ENCODE measurements at places on chromosomes 16 and 17. TPM values are rescaled to one million over a fixed set of nuclear protein-coding genes. Genes with fewer than 3 reads are reported as not detected.

GRCh38 chr16:76976101-76976500 lies 214.9 kb upstream of the MON1B start:
- no peak for DNase-seq

- DNase-seq: no peak
These were observed 140.4 kb upstream of the GNAO1 start for GRCh38 chr16:56050916-56051315.

GRCh38 chr16:56888806-56889205 lies 23.8 kb downstream of the SLC12A3 start:
- no peak for DNase-seq

DNA sequence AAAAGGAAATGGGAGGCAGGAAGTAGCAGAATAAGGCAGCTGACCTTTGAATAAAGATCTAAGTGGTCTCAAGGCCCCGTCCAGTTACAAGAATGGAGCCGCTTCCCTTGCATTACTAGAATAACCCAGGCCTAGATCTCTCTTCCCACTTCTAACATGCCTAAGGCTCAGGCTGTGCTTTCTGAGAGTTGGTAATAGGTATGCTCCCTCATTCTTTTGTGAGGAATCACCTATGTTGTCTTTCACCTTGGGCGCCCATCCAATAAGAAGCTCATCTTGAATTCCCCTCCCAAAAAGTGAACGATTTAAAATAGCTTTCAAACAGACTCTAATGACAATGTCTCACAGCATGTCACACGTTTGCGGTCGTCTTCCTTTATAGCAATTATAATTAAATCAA lies 101.2 kb downstream of the KCNJ2 start:
- DNase-seq: no peak

GRCh38 chr17:3935140-3935542 lies 18.9 kb upstream of the P2RX1 start:
- peak; percentile 85 for DNase-seq

DNA sequence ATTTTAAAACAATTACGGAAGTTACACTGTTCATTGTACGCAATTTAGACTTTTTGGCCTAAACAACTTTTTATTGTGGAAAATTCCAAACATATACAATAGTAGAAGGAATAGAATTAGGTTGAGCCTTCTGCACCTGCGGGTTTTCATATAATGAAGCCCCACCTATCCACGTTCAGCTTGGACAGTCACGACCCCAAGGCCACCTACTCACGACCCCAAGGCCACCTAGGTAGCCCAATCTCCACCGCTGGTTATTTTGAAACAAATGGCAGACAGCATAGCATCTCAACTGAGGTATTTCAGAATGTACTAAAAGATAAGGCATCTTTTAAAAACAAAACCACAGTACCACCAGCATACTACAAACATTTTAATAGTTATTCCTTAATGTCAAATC lies 631 bp downstream of the NLRC5 start:
- DNase-seq: no peak

- peak; percentile 93 for DNase-seq
These were observed 58.3 kb upstream of the ARHGAP44 start for GRCh38 chr17:12730931-12731521.

DNA sequence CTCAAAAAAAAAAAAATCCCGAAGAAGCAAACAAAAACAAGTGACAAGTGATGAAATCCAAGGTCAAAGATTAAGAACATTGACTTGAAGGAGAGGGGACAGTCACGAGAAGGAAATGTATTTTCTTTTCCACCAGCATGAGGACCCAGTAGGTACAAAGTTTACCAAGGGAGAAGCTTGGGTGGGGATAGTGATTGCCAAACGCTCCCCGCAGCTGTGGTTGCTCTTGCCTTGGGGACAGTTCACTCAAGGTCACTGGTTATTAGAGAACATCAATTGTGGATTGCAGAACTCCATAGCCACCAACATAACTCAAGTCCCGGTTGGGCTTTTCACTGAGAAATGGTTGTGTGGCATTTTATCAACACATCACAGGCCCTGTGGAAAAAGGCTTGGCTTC lies 27.0 kb downstream of the RSL1D1 start:
- no peak for DNase-seq

DNA sequence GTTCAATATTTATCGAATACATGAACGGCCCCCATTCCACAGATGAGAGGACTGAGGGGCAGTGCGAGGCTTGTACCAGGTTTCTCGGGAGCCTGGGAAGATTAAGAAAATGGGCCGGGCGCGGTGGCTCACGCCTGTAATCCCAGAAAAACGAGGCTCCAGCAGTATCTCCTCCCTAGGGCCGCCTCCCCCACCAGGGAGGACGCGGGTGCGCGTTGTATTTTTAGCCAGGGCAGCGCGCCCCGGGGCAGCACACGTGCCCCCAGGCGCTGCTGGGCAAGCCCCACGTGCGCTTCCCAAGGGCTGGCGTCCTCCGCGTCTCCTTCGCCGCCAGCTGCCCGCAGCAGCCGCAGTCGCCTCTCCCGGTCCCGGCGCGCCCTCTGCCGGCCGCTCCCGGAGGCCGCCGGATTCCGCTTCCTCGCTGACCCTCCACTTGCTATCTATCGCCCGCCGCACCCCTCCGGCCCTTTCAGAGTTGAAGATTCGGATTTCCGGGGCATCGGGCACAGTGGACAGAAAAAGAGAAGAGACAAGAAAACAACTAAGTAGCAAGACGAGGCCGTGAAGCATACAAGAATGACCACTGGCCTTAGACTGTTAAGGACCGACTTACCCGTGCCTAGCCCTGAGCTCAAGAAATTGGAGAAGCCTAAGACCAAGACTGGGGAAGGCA lies 1.9 kb upstream of the YBX2 start:
- peak; percentile 92 for DNase-seq

GRCh38 chr17:36578671-36579070 lies 13.0 kb upstream of the DHRS11 start:
- no peak for DNase-seq

DNA sequence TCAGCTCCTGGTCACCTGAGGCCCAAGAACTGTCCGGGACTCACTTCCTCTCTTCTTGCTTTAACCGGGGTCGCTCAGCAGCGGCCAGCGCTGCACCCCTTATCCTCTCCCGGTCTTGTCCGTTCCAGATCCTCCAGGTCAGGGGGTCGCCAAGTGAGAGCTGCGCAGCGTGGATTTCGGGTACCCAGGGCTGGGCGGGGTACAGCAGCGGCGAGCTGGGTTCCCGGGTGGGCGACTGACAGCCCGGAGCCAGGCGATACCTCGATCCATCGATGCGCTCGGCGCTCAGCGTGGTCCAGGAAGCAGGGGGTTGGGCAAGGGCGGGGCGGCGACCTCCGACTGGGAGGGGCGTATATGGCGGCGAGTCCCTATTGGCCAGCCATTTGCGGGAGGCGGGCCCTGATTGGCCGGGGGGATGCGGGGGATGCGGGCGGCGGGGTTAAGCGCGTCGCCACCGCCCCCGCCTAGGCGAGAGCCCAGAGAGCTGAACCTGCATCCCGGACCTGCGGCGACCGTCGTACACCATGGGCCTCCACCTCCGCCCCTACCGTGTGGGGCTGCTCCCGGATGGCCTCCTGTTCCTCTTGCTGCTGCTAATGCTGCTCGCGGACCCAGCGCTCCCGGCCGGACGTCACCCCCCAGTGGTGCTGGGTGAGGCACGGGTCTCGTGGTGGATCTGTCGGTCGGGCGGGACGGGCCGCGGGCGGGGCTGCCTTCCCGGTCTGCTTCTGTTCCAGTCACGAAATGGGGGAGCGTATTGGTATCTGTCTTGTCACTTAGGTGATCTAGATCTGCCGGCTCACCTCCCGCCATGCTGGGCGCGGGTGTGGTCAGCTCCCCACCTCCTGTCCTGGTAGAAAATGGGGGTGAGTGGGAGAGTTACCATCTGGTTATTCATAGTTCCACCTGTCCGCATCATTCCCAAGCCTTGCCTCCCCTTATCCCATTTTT lies at the start of gene PLA2G15:
TSS of gene PLA2G15 (plus strand) at position 471 of the 951 bp plus-strand sequence. CDS start at position 525, 54 bp downstream.
- DNase-seq: peak; percentile 98

GRCh38 chr17:32445971-32446370 lies 1.7 kb downstream of the PSMD11 start:
- DNase-seq: no peak

DNA sequence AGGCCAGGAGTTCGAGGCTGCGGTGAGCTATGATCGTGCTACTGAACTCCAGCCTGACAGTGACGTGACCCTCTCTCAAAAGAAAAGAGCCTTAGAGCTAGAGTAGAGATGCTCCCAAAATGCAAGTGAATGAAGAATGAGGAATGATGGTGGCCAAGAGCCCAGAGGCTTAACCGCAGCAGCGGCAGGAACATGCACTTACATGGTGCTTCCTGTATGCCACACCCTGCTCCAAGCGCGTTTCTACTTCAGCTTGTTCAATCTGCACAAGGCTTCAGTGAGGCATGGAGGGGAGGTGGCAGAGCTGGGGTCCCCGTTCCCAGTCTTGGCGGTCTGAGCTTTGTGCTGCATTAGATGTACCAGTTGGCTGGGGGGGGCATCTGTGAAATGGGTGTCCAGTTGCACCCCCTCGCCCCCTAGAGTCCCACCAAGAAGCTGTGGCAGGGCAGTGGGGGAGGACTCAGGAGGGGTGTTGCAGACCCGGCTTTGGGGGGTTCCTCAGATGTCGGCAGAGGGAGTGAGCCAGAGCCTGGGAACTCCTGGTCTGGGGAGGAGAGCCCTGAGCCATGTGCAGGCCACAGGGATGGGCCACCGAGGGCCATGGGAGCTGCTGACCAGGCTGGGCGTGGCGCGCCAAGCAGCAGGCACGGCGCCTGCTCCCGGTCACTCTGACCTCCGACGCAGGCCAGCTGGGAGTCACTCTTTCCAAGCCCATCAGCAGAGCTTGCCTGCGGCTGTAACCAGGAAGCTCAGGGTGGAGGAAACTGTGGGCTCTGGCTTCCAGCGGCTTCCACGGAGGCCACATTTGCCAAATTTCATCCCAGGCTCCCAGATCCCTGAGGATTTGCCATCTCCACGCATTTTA lies 260.1 kb downstream of the PARN start:
- DNase-seq: no peak

DNA sequence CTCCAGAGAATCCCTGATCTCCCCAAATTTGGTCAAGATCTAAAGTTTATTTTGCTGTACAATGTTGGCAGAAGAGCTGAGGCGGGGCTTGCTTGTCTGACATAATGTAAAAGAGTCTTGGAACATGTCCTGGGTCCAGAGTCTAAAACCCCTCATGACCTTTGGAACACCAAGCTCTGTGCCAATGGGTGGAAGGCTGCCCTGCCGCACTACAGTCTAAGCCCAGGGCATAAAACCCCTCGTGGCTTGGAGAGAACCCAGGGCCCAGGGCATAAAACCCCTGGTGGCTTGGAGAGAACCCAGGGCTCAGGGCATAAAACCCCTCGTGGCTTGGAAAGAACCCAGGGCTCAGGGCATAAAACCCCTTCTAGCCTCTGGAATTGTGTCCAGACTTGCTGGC lies 36.7 kb downstream of the CCDC57 start:
- no peak for DNase-seq

- DNase-seq: peak; percentile 95
These were observed at the start of gene SLC2A4 for GRCh38 chr17:7281074-7281952. Gene SLC2A4, plus strand, starts transcription at chr17:7281718. Its CDS starts 217 bp downstream, at chr17:7281935.

DNA sequence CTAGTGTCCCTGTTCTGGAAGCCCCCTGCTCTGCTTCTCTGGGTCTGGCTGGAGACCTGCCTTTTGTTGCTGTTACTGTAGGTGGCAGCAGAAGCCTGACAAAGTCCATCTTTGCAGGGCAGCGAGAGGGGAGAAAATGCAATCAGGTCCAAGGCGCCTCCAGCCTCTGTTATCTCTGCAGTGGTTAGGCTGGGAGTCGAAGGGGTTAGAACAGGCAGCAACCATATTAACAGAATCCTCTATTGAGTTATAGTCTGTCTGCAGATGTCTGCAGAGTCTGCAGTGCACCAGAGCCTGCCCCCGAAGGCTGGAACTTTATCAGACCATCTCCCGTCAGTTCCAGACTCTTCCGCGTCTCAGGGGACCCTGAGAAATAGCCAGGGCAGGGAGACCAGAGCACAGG lies 404.9 kb upstream of the EEF2KMT start:
- DNase-seq: no peak

DNA sequence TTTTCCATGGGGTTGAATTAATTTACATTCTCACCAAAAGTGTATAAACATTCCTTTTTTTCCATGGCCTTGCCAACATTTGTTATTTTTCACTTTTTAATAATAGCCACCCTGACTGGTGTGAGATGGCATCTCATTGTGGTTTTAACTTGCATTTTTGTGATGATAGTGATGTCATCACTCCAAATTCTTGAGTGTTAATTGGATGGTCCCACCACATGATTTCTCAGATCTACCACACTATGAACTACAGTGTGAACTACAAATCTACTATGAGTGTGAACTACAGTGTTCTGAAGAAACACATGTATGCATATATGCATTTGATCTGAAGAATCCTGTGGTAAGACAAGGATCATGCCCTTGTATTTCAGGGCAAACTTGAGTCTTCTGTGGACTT lies 340.1 kb downstream of the ABCC12 start:
- DNase-seq: no peak

DNA sequence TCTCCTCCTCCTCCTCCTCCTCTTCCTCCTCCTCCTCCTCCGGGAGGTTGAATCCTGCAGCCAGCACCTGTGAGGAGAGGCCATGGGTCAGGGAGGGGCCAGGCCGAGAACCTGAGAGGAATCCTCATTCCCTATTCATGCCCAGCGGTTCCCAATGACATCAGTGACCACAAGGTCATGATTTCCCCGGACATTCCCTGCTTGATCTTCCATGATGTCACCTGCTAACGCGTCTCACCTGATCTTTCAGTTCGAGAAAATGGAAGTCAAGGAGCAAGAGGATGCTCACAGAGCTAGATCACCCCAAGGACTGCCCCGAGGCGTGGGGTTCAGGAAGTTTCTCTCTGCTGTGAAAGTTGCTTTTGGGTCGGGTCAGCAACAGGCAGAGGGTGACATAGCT lies 5.4 kb downstream of the APOBR start:
- no peak for DNase-seq

SYCE1L gene
- 0.83 TPM for total RNA-seq

RAB26 gene
- 2.2 TPM for total RNA-seq

WFIKKN1 gene
- total RNA-seq: 0.40 TPM

ESRP2 gene
- total RNA-seq: not detected

TM4SF5 gene
- not detected for total RNA-seq

GAS7 gene
- 75.9 TPM for total RNA-seq

HSD17B2 gene
- not detected for total RNA-seq

SCN4A gene
- 0.22 TPM for total RNA-seq

TEX19 gene
- not detected for total RNA-seq

All from cardiac septum (tissue), 1 donor.